Kasumi-1 (cell line): ENCODE measurements at places on chromosomes 16 and 17.

GRCh38 chr16:82070656-82071369, 35.8 kb downstream of the HSD17B2 start:
- DNase-seq: no peak

GRCh38 chr16:89265647-89266046, 48.1 kb downstream of the ZNF778 start:
- no peak for DNase-seq

GRCh38 chr16:84739349-84740124, 39.7 kb downstream of the USP10 start:
- no peak for DNase-seq

DNA sequence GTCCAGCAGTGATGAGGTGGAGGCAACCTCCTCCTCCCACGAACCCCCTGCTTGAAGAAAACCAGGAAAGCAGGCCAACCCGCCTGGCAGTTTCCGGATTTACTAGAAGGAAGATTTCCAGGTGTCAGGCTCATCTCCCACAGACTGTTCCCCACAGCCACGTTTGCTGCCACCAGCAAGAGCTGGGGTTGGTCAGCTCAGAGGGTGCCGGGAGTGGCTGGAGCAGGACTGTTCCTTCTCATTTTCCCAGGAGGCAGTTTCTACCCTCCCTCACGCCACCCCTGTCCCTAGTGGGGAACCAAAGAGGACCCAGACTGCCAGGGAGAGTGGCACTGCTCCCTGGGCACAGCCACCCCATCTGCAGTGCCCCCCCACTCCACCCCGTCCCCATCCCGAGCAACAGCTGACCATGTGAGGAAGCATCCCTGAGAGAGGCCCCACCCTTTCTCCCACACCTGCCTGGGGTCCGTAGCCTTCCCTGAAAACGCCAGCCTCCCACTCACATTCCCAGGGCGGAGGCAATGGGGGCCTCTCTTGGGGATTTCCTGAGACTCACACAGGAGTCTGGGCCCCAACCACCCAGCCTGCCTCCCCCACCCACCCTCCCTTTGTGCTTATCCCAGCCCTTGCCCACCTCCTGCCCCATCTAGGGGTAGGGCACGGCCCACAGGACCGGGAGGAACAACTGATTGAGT, 5.9 kb downstream of the KRT17 start:
- no peak for DNase-seq

DNA sequence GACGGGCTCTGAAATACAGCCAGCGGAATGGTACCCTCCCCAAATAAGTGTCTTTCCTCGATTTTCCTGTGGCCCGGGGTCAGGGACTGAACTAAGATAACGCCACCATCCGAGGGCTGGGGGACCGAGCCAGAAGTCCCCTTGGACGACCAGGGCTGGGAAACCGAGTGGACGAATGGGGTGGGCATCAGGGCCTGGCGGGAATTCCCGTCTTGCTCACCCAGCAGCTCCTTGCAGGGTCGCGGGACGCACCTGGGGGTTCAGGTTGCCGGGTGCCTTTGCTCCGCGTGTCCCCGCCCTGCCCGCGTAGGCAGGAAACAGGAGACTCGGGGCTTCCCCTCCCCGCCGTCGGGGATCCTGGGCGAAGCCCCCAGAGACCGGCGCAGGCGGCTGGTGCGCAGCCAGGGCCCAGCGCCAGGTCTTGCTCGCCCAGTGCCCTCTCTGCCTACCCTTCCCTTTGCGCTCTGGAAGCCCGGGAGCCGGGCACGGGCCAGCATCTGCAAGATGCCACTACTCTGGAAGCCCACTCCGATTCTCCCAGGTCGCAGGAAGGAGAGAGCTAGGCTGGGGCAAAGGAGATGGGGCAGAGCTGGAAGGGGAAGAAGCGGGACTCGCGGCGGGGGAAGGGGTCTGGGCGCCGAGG, 665 bp upstream of the GRIN2C start:
- no peak for DNase-seq

DNA sequence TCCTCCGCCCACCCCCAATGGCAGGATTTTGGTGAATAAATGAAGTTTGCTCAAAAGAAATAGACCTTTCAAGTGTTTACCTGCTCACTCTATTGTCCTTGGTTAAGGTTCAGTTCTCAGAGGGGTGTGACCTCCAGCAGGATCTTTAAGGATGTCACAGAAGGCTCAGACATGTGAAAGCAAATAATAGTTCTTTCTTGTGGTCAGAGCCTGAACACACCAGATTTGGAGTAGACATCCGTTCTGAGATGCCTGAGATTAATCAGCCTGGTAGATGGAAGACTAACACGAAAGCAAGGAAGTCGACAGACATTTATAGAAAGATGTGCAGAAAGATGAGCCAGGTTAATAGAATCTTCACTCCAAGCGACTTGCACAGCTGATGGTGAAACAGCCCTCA, 557.9 kb upstream of the CDH11 start:
- DNase-seq: no peak

- DNase-seq: no peak
These were observed 17.9 kb downstream of the NME2 start for GRCh38 chr17:51184124-51184523.

GRCh38 chr16:54677308-54677950, 253.2 kb upstream of the IRX5 start:
- DNase-seq: no peak

DNA sequence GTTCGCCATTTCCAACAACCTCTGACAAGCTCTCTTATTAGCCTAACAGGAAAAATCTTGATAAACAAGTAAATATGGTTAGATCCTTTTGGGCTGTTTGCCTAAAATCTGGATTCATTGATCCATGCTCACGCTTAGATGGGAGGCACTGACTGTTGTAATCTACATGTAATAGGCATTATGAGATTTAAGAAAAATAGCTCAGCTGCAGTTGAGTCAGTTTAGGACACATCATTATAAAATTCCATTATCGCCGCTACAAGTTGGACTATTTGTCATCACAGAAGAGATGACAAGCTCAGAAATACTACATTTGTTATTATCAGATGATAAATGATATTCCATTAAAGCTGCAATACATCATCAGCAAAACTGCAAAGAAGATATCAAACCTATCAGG, 524.0 kb downstream of the TOX3 start:
- DNase-seq: no peak

GRCh38 chr17:76614912-76615617, 28.5 kb downstream of the ST6GALNAC1 start:
- DNase-seq: no peak

- DNase-seq: no peak
These were observed 18.2 kb downstream of the RAI1 start for GRCh38 chr17:17699491-17699890.
